ENCODE measurements at places on chromosomes 5 and 9. TPM values are rescaled to one million over a fixed set of nuclear protein-coding genes. Genes with fewer than 3 reads are reported as not detected.

GRCh38 chr5:62132276-62132675 lies 173.7 kb upstream of the KIF2A start:
- no peaks in the 10 kb centered on the region for H3K27me3 ChIP-seq
- no peak for DNase-seq
- no peaks in the 10 kb centered on the region for H3K4me1 ChIP-seq

GRCh38 chr5:57405984-57406383 lies 76.6 kb downstream of the ACTBL2 start:
- H3K4me3 ChIP-seq = no peak overlapping the region
- no peak overlapping the region for H3K27ac ChIP-seq
- H3K36me3 ChIP-seq = no peaks in the 10 kb centered on the region
- no peaks in the 10 kb centered on the region for H3K27me3 ChIP-seq
- H3K4me1 ChIP-seq = no peaks in the 10 kb centered on the region

The AMBP gene
- 0.68 TPM for total RNA-seq

The ANKRD18A gene
- total RNA-seq = 8.4 TPM

The AGXT2 gene
- total RNA-seq = not detected
